ENCODE measurements at places on chromosomes 7 and 10. TPM values are rescaled to one million over a fixed set of nuclear protein-coding genes. Genes with fewer than 3 reads are reported as not detected.

DNA sequence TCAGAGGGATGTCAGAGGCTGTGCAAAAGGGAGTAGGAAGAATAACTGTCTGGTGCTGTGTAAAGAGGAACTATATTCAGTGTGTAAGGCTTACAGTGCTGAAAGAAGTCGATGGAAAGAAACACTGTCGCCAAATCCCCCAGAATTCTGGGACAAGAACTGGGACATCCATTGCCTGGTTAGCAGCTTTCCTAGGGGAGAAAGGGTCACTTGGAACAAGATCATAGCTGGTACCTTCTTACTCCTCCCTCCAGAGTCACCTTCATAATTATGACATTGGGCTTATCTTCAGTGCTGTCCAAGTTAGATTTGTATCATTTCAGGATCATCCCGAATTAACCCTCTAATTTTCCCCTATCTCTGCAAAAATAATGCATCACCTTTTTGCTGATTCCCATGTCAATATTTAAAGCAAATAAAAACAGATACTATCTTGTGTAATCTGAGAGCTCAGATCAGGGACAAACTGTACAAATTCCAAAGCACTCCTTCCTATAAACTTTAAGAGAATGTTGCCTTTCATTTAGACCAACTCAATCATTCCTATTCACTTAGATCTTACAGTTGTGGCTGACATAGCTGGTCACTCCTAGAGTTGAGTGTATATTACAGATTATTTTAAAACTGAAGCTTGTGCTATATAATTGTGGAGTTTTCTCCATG is 96.5 kb downstream of the DNAH11 start:
- no peak for DNase-seq

- DNase-seq = no peak
Observed at GRCh38 chr10:21355591-21356011, 169.9 kb downstream of the SKIDA1 start.

DNA sequence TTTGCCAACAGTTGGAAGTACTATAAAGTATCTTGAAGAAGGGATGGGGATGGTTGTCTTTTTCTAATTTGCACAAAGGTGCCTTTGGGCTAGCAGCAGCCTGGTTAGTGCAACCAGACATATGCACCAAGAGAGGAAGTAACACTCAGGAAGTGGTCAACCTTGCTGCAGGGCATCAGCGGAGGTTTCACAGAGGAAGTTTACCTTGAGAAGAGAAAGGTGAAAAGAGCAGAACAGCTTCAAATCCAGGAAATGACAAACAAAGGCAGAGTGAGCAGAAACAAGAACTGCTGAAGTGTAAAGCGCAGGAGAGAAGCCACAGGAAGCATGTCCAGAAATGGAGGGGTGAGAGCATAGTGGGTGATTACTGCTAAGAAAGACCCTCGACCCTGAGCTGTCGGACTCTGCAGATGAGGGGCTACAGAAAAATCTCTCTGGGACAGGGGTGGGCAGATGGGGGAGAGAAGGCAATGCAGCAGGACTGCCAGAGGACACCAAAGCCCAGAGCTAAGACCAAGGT is 66.9 kb downstream of the STK17A start:
- no peak for DNase-seq

- no peak for DNase-seq
Observed at GRCh38 chr10:77494327-77494726, 143.3 kb downstream of the KCNMA1 start.

- no peak for DNase-seq
Observed at GRCh38 chr7:96786261-96786997, 76.8 kb upstream of the SEM1 start.

The TRIM73 gene
- polyA plus RNA-seq = 0.59 TPM

The ADAM12 gene
- 8.6 TPM for polyA plus RNA-seq

Measured in BJ (cell line).